ENCODE measurements at places on chromosomes 1 and 21.
A peak's percentile ranks its signal among the peaks of the same experiment; 100 is the strongest.

GRCh38 chr1:44592208-44593145 lies 81.8 kb downstream of the TMEM53 start:
- DNase-seq, result no peak

DNA sequence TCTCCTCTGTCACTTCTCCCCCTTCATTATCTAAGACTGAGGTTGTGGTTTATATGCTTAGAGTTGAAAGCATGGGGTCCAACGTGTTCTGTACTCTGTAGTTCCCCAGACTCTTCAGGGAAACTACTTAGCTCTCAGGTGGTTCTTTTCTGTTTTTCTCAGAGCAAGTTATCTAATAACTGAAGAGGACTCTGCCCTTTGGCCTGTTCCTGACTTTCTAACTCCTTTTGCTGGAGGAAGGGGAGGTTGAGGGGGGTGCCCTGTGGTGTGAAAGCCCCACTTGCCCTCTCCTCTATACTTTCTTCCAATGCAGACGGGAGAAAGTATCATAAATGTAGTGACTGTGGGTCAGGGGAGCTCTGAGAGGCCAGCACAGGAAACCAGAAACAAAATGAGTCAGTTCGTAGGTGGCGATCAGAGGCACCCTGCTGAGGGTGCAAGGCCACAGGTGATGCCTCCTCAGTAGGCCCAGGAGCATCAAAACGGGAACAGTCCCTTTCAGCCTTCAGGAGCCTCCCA lies 5.0 kb downstream of the SLC25A44 start:
- DNase-seq, result no peak

GRCh38 chr1:43757343-43758053 lies 50.2 kb downstream of the ST3GAL3 start:
- no peak for DNase-seq

DNA sequence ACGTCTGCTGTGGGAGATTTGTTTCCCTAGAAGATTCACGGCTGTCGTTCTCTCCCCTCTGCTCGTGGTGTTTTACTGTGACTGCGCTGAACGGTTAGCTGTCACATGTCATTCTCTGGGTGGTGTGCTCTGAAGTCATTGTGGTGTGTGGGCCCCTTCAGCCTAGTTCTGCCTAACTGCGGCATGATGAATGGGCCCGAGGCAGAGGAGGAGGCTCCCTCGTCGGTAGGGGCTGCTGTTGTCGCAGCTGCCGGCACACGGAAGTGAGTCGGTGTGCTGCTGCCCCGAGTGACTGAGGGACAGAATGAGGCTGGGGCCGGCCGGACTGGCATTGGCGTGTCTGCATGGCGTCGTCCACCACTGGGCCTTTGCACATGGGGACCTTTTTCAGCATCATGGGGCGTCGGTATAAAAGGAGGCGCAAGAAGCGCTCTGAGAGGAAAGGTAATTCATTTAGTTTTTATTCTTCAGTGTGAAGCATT lies 77.9 kb downstream of the ADARB1 start:
- DNase-seq, result no peak

GRCh38 chr1:179941454-179941853 lies 13.2 kb upstream of the CEP350 start:
- no peak for DNase-seq

GRCh38 chr1:119783354-119784185 lies 14.9 kb upstream of the HMGCS2 start:
- no peak for DNase-seq

DNA sequence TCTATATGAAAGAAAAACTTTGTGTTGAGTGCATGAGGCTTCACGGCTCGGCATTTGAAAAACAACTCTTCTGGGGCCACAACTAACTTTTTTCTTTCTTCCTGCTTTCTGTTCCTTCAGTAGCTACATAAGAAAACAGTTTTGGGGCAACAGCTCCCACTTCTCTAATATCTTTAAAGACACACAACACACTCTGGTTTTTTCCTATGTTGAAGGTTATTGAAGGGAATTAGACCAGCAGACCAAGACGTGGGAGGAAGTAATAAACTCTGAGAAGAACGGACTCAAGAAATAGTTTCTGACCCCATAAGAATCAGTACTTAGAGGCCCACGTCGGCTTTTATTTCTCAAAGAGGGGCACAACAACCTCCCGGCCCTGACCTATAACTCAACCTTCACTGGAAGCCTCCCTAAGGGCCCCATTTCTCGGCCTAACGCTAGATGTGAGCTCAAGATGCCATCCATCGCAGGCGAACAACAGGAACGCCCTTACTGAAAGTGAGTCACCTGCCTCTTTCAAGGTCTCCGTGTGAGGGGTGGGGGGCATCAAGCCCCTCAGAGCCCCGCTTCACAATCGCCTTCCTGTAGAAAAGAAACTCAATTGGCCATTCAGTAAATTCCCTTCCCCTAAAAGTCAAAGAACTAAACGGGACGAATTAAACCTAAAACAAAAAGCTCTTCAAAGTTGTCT lies 844 bp downstream of the ZMYM6 start:
- no peak for DNase-seq

DNA sequence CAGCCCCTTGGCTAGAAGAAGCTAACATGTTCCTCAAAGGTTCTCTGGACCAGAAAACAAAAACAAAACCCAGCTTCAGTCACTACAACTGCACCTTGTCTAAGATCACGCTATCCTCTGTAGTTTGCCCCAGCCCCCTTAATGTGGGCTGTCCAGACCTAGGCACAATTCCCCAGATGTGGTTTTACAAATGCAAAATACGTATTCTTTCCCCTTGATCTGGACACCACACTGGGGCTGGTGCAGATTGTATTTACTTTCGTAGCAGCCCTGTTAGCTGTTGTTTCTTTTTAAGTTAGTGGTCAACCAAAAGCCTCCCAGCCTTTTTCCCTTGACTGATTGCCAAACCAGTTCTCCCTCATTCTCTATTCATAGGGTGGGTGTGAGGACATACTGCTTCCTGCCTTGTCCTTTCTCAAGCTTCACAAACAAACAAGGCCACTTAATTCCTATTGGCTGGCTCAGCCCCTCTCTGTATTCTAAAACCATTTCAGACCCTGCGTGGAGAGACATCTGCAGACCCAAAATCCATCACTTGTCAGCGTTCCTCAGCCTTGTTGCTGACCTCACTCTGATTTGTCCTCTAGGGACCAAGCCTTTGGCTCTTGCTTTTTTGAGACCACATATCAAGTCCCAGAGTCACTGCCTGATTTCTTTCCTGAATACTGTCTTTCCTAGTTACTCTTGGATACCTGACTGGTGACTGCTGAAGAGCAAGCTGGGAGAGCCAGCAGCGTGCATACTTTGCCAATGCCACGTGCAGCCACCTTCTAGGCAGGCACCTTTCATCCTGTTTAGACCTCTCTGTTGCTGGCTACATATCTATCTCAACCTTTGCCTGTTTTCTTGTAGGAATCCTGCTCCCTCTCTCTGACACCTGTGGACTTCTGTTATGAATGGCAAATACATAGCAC lies 96.4 kb upstream of the RAB3GAP2 start:
- DNase-seq, result no peak

GRCh38 chr1:101435831-101436511 lies 199.2 kb downstream of the S1PR1 start:
- DNase-seq, result no peak

- no peak for DNase-seq
These were observed 15.9 kb downstream of the RNU5D-1 start for GRCh38 chr1:44714944-44715571.

DNA sequence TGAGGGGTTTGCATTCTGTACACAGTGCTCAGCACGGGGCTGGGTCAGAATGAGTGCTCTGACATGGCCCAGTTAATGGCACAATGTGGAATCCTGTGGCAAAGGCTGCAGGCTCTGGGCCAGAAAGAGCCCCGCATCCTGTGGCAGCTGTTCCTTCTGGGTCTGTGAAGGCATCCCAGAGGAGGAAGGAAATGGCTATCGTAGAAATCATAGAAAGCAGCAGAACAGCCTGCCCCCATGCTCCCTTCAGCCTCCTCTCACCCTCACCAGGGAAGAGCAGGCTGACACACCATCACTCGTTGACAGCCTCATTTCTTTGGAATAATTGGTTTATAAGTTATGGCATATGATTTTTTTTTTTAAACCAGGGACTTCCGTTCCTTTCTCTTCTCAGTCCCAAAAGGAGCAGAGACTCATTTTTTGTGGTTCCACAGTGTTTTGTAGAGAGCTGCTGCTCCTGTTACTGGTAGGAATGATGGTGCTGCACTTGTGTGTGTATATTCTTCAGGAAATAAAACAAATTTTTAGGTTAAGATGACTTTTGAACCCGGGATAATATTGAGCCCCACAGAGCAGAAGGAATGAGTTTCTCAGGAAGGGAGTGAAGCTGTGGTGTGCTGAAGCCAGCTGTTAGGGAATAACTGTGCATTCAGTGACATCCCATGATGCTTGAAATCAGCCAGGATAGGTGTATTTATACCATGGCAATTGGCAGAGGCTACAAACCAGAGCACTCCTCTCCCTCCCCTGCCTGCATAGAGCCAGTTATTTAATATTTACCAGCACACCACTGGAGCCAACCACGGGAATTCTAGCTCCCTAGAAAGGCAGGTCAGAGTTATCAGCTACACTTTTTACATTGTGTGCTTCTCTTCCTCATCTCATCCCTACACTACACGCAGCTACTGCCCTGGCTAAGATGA lies 32.0 kb downstream of the PLXNA2 start:
- no peak for DNase-seq

- DNase-seq, result no peak
These were observed 26.6 kb downstream of the SCYL3 start for GRCh38 chr1:169867012-169867675.

GRCh38 chr1:56931686-56932085 lies 34.1 kb downstream of the C8B start:
- DNase-seq, result no peak

DNA sequence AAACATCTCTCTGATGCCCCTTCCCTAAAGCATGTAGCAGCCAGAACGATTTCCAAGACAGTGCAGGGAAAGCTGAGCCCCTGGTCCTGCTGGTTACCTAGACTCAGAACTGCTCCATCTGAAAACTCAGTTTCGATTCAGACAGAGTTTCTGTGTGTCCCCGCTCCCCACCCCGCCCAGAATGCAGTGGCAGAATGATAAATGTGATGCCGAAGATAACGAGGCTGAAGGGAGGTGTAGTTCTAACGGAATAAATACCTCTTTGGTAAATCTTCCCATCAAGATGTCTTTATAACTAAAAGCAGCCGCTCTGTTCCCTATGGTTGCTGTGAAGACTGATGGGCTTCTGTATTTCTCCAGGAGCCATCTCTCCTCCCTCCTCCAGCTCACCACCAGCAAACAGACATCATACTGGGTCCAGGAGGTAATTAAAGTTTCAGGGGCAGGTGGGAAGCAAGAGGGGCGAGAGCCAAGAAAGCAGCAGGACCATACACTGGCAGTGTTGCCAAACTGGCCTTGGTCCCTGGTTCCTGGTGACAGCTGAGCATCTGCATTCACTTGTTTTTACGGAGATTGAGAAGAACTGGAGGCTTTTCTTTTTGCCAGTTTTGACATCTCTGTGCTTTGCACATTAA lies 76.9 kb downstream of the DDX20 start:
- no peak for DNase-seq

GRCh38 chr1:186033847-186034271 lies 299.7 kb downstream of the HMCN1 start:
- no peak for DNase-seq

- no peak for DNase-seq
These were observed 282 bp downstream of the RSPH1 start for GRCh38 chr21:42495765-42496119.

DNA sequence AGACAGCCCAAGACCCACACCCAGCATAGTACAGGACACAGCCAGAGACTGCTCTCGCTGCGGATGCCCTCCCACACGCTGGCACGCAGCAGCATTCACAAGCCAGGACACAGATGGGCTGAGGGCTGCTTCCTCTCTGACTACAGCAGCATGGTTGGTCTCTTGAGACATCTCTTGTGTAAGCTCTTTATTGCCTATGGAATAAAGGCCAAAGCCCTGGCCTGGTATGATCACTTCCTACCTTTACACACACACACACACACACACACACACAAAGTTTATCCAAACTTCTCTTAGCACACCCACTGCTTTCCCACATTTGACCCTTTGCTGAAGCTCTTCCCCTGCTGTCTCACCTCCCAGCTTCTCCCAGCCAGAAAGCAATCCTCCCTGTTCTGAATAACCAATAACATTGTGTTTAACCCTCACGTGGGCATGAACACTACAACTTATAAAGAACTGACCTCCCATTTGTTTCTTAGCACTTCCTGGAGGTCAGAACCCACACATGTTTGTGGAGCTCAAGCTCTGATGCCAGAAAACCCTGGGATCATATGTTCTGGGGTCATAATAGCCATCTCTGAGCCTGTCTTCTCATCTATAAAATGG lies 1.2 kb upstream of the LUZP1 start:
- DNase-seq, result peak; percentile 78

- DNase-seq, result no peak
These were observed 9.6 kb upstream of the ADORA1 start for GRCh38 chr1:203117611-203118575.

GRCh38 chr21:25881524-25882376 lies 147.0 kb downstream of the GABPA start:
- no peak for DNase-seq

DNA sequence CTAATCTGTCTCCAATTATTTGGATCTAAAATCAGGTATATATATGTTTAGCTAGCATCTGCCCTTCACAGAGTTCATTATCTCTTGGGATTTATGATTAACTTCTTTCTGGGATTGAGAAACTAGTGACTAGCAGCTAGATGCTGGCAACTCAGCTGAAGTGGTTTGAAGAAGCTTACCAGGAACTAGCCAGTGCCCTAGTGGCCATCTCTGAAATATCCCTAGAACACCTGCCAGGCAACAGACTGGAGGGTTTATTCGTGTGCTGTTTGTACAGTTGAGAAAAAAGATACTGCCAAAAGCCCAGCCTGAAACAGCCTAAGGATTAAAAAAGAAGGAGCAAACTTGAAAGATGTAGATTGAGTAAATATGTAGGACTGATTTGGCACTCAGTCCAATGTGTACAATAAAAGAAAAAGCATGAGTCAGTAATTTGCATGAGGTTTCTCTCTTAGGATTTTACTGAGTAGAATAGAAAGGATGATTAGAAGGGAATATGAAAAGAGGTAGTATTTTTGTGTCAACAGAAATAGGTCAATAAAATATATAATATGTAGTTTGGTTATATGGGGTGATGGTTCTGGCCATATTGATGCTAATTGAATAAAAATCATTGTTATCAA lies 1144.6 kb upstream of the ADGRL2 start:
- no peak for DNase-seq

DNA sequence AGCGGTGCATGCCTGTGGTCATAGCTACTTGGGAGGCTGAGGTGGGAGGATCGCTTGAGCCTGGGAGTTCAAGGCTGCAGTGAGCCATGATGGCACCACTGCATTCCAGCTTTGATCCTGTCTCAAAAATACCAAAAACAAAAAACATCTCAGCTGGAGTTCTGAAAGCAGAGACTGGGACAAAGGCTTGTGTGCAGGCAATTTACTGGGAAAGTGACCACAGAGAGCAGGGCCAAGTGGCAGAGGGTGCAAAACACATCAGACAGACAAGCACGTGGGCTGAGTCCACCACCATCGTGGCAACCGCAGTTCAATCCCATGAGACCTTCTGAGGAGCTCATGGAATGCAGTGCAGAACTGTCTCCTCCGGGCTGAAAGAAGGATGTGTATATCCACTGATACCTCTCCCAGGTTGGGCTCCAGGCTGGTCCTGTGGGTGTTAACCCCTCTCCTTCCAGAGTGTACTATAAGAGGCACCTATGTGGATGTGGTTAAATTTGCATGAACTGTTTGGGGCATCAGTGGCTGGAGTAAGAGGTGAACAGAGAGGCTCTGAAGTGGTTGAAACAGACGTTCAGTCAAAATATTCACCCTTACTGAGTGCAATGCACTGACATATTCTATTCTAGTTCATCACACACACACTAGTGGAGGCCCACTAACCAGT lies 10.8 kb downstream of the PIGP start:
- no peak for DNase-seq

GRCh38 chr1:99994496-99994895 lies 24.7 kb downstream of the SLC35A3 start:
- no peak for DNase-seq

GRCh38 chr1:156804026-156804425 lies 12.6 kb downstream of the SH2D2A start:
- no peak for DNase-seq
